ENCODE measurements at places on chromosomes 5 and 9.

GRCh38 chr9:91162311-91162710 is 199.4 kb downstream of the AUH start:
- no peak for DNase-seq

DNA sequence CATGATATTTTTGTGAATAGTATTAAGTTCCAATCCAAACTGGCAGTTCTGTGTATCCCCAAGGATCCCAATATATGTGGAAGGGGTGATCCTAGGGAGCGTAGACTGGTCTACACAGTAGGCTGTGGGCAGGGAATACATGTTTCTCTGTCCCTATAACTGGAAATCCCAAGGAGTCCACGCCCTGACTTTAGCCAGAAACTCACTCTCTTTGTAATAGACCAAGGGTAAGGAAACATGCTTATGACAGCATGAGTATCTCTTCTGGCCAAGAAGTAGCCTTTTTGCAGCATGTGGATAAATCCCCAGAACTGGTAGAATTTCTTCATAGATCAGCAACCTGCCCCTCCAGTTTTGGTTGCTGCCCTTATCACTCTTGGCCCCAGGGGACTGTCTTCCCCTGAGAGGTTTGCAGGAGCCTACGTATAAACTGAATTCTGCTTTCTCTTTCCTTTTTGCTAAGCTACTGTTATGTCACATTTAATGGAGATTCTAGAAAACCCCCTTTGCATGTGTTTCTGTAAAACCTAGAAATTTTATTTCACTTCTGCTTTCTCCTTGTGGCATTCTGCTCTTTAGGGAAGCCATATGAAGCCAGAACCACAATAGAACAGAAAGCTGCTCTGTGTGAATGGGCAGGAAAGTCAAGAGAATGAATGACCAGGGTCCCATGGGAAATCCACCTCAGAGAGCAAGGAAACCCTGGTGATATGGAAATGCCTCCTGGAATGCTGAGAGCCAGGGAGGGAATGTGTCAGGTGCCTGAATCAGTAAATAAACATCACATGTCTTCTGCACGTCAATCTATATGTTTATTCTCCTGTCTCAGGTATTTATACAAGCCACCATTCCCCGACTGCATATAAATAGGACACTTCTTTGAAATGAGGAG is 3.5 kb downstream of the IFNA2 start:
- DNase-seq = no peak

GRCh38 chr9:2231829-2232228 is 216.7 kb downstream of the SMARCA2 start:
- peak; percentile 47 for DNase-seq

DNA sequence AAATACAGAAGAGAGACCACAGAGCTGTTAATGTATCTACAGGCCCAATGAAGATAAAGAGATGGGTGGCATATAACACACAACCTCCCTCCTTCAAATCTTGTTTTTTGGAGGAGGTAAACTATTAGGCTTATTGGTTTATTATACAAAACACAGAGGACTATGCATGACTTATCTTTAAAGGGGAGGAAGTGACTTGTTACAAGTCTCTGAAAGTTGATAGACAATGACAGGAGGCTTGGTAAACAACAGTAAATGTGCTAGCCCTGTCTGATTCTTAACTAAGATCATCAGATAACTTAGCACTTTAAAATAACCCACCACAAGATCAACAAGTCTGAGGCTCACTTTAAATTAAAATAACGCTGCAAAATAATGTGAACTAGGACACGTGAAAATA is 219.0 kb downstream of the MLLT3 start:
- DNase-seq = no peak

GRCh38 chr9:136614967-136615623 is 47.6 kb upstream of the EGFL7 start:
- no peak for DNase-seq

Data from fibroblast of the conjunctiva (primary cell).